ENCODE measurements at places on chromosomes 13 and 19.

- DNase-seq = no peak
These were observed 61.9 kb downstream of the TNFRSF19 start for GRCh38 chr13:23632048-23632582.

DNA sequence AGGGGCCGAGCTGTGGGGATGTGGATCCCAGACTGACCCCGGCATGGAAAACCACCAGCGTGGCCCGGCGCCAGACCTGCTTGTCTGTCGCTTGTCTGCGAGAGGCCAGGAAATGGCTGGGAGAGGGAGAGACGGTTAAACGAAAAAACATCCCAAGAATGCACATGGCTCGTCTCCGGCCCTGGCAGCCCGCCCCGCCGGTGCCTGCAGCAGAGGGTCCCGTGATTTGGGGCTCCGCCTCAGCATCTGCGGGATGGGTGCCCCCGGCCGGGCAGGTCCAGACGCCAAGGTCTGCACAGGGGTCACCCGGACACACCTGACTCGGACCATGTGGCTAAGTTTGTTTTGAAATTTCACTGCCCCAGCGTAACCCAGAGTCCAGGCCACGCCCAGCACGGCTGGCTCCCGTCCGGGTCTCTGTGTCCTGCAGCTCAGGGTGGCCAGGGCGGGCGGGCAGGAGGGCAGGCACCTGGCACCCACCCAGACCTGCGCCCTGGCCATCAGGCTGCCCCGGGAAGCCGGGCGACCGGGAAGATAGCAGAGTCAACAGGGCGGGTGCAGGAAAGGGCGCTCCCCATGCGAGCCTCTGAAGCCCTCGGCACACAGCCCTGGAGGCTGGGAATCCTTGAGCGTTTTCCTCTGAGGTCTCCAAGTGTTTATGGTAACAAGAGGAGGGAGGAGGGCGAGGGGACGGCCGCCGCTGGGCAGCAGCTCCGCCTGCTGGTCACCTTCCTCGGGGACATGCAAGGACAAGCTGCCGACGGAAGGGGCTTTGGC, 103.2 kb downstream of the GADD45B start:
- DNase-seq = peak; percentile 93

DNA sequence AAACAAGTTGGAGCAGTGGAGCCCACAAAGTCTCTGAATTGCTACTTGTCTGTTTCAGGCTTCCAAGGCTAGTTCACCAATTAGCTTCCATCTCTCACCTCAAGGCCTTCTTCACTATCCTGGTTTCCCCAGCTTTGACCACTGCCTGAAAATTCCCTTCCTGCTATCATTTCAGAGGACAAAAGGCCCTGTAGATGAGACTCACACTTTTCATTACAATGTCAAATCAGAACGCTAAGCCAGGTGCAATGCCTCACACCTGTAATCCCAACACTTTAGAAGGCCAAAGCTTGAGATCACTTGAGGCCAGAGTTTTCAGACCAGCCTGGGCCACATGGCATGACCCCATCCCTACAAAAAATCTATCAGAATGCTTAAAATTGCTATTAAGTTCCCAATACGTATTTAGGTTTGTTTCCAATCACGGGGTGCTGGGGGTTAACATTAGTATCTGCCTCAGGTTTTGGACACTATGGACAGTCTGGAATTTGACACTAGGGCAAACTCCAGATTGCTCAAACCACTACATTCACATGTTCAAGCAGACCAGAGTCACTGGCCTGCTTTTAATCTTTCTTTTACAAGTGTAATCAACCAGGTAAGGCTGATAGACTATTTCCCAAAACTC, 5.5 kb downstream of the TPT1 start:
- no peak for DNase-seq

GRCh38 chr13:96397807-96398206, 307.9 kb downstream of the HS6ST3 start:
- no peak for DNase-seq

- no peak for DNase-seq
These were observed 53.4 kb upstream of the KLF12 start for GRCh38 chr13:74187564-74187963.

- peak; percentile 78 for DNase-seq
These were observed 7.2 kb downstream of the AXL start for GRCh38 chr19:41226053-41226873.

DNA sequence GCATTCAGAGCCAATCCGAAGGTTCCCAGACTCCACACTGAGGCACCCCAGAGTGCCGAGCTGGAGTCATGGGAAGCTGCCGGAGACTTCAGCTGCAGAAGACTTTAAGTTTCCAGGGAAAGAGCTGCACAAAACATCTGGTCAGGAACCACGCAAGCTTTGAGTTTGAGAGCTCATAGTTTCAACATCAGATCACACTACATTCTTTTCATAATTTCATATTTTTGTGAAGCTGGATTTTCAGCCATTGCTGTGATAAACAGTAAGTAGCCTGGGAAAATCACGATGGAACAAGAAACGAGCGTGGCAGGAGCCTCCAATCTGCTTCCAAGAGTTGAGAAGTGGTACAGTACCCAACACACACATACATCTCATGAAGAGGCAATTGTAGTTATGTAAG, 25.5 kb upstream of the ATP12A start:
- DNase-seq = no peak

DNA sequence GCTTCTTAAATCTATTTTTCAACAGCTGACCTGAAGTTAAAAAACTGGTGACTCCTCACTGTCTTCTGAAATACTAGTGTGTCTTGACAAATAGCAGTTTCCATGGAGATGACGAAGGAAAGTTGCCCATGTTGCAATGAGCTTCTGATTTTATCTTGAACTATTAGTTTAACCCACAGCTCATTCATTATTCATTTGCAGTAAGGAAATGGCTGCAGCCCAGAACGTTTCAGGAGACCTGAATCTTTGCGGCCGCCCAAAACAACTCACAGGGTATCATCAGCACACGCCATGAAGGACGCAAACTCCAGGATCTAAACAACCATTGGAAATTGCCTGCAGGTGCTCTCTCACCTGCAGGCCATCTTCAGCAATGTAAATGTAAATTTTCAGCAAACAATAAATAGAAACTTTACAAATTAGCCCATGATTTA, 142.5 kb downstream of the DCLK1 start:
- DNase-seq = no peak

GRCh38 chr19:622666-623065, 10.7 kb downstream of the POLRMT start:
- no peak for DNase-seq

DNA sequence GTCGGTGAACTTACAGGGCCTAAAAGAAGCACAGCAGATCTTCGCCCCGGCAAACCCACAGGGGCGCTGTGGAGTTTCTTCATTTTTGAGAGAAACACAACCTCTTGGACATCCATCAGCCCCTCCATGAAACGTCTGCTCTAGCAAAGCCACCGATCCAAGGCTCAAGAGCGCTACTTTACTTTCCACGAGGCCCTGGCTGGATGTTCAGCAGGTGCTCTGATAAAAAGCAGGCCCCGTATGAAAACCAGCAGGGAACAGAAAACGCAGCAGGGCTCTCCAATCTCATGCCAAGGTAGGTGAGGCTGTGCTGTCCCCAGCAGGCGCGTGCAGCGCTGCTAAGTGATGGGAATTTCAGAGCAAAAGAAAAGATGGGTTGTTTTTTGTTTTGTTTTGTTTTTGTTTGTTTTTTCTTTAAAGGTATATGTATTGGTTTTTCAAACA, 86.7 kb downstream of the IRS2 start:
- no peak for DNase-seq

DNA sequence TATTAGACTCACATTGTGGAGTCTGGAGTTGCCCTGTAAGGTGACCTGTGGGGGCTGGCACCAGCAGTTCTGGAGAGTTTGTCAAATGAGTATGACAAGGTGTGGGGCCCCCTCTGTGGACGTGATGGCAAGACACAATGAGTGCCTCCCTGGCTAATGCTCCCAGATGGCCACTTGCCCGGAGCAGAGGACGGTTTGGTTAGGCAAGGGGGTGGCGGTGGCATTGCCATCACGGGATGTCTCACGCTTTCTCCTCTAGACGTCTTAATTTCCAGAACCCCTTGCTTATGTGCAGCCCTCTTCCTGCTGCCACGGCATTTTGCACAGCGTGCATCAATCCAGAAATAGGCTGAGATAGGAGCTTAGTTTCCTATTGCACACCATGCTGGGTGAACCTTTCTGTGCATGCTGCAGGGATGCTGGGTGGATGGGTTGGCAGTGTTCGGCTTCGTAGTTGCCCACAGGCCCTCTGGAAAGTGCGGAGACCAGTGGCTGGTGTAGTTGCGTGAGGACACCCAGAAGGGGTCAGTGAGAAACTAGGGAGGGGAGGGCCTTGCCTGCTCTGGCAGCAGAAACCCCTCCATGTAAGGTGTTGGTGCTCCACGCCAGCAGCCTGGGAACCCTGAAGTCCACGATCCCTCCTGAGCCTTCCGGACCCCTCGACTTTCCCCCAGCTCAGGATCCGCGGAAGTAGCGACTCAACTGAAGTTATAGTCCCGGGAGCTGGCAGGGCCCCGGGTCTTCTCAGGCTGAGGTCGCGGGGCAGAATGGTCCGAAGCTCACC, 18.1 kb upstream of the LRP3 start:
- DNase-seq = no peak

DNA sequence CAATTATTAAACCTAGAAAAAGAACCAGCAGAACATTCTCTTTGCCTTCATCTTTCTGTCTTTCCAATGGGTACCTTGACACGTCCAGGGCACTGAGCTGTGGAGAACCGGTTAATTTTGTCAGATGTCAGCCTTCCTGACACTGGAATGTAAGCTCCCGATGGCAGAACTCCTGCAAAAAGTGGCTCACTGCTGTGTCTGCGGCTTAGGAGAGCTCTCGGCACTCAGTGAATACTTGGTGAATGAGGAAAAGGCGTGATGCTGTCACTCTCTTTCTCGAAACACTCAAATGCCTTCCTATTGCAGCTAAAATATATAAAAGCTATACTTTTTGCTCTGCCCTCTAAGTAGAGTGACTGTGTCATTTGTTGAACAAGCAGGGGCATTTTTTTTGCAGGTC, 17.6 kb downstream of the CEBPA start:
- no peak for DNase-seq

DNA sequence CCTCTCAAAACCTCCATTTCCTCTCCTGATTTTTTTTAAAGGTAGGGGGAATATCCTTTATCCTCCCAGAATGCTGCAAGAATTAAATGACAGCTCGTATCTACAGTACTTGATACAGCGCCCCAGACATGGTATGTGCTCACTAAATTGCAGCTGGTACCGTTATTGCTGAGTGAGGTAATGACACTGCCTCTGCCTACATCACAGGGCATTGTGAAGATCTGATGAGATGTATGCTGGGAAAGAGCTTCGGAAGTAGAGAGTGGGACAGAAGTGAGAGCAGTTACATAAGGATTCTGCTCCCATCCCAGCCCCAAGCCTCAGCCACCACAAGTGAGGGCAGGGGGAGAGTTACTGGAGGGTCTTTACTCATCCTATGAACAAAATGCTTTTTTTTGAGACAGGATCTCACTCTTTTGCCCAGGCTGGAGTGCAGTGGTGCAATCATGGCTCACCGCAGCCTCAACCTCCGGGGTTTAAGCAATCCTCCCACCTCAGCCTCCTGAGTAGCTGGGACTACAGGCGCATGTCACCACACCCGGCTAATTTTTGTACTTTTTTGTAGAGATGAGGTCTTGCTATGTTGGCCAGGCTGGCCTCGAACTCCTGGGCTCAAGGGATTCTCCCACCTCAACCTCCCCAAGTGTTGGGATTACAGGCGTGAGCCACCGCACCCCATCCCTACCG, 1.7 kb upstream of the FKRP start:
- DNase-seq = no peak

DNA sequence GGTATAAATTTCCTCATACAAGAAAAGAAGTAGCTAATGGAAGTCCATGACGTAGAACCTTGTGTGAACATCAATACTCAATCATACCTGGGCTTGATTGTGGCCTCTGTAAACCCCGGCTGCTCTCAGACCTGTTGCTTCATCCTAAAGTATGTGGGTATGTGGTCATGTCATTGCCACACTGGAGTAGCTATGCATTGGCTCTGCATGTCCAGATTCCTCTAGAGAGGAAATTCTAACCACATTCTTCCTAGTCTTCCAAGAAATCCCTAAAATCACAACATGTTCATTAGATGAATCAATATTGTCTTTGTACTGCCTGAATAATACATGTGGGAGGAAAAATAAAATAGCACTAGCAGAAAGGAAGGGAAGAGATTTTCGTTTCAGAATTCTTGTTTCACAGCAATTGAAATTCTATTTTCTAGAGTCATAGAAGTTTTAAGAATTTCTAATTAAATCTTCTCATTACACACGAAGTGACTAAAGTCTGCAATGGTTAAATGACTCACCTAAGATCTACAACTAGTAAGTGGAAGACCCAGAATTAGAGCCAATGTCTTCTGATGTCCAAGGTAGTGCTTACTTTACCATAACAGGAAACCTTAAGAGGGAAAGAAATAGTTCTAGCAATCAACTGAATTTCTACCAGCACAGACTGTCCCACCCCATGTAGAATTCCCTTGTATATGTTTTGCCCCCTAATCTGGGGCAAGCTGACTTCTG, 28.0 kb downstream of the RXFP2 start:
- DNase-seq = no peak

- no peak for DNase-seq
These were observed 40.8 kb upstream of the F7 start for GRCh38 chr13:113064534-113065405.

DNA sequence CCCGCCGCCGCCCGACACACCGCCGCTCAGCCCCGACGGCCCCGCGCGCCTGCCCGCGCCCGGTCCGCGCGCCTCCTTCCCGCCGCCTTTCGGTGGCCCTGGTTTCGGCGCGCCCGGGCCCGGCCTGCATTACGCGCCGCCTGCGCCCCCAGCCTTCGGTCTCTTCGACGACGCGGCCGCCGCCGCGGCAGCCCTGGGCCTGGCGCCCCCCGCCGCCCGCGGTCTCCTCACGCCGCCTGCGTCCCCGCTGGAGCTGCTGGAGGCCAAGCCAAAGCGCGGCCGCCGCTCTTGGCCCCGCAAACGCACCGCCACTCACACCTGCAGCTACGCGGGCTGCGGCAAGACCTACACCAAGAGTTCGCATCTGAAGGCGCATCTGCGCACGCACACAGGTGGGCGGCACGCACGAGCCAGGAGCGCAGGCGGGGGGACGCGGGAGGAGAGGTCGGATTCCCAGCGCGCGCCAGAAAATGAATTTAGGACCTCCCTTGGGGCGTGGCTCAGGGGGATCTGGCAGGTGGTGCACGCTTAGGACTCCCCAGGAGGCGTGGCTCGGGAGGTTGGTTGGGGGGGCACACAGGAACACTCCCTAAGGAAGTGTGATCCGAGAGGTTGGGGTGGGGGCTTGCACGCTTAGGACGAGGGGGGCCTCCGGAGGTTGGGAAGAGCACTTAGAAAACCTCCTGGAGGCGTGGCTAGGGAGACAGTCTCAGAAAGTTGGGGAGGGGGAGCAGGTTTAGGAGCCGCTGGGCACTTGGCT, 1.2 kb downstream of the KLF2 start:
- peak; percentile 70 for DNase-seq

DNA sequence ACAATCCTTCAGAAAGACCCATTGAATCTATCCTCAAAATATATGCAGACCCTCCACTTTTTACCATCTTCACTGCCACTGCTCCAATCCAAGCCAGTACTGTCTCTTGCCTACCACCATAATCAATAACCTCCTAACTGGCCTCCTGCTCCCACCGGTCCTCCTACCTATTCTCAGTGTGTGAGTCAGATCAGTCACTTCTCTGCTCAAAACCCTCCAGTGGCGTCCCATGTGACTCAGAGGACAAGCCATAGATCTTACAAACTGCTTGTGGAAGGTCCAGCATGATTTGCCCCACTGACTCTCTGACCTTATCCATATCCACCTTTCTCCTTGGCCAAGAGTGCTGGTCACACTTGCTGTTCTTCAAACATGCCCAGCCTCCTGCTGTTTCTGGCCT, 23.4 kb upstream of the MBNL2 start:
- no peak for DNase-seq

- peak; percentile 75 for DNase-seq
These were observed 926 bp upstream of the HNRNPUL1 start for GRCh38 chr19:41263042-41263849.

GRCh38 chr13:64029343-64030093, 2613.9 kb upstream of the PCDH20 start:
- DNase-seq = no peak

Measured in ecto neural progenitor cell (in vitro differentiated cells).